SW 1271 (cell line): ENCODE measurements at places on chromosomes 12 and 14.

GRCh38 chr12:3275171-3276041 lies 198.2 kb downstream of the TSPAN9 start:
- DNase-seq: peak; percentile 58

GRCh38 chr14:99808515-99808914 lies 15.3 kb downstream of the EML1 start:
- no peak for DNase-seq

- no peak for DNase-seq
These were observed 262.1 kb downstream of the FBXL14 start for GRCh38 chr12:1332327-1332726.

- DNase-seq: peak; percentile 50
These were observed 21.3 kb downstream of the LRRIQ1 start for GRCh38 chr12:85057370-85057963.

DNA sequence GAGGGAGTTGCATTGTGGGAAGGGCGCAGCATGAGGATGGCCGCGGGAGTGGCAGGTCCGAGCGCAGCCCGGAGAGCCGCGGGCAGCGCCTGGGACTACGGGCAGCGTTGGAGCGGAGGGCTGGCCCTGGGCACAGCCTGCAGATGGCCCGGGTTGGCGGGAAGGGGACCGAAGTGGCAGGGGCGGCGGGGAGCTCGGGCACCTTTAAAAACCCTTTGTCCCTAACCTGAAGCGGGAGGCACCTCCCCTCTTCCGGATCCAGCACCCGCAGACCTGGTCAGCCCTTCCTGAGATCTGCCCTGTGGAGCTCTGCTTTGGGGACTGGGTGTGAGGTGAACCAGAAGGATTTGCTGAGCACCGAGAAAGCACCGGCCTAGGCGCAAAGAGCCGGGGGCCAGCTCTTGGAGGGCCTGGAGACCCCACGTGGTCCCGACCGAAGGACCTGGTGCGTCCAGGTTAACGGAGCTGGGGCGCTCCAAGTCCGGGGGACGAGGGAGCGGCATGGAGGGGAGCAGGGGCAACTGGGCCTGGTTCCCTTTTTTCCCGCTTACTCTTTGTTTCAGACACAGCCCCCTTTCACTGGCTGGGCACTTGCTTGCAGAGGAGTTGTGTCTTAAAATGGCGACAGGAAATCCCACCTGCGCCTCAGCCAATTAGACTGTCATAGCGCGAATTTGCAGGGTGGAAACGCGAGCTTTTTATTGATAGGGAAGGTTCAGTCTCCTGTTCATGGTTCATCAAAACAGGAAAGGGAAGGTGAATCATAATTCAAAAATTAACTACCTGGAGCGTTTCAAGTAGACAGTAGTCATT lies 792 bp upstream of the SLC38A1 start:
- DNase-seq: peak; percentile 74

- no peak for DNase-seq
These were observed 249.2 kb downstream of the BTG1 start for GRCh38 chr12:91896286-91897024.

- no peak for DNase-seq
These were observed 3.7 kb upstream of the RNASE9 start for GRCh38 chr14:20564501-20564997.

DNA sequence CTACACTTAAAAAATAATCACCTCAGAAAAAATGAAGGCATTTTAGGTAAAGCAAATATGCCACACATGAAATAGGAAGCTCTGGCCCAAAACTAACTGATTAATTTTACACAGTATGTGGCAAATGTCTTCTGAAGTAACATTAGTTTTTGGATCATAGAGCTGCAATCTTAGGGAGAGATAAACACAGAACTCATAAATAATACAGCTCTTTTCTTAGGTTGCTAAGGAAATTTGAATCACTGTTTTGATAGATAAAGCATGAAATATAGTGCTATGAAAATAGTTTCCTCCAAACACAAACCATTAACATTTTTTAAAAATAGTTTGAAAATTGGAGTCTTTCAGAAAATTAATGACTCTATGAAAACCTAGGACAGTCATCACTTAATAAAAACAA lies 15.0 kb downstream of the RASSF9 start:
- no peak for DNase-seq

DNA sequence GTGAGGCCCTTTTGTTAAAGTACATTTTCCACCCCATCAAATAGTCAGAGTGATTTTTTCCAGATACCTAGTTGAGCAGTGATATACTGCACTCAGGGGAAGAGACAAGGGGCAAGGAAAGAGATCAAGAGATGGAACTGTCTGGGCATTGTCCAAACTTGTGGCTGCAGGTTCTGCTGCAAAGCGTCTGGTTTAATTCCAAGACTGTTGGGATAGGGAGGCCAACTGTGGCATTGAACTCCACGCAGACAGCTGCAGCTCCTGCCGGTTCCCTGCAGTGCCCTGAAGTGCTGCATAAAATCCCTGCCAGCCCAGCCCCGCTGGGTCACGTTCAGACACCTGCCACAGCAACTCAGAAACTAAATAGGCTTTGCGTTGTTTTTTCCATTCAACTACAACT lies 30.5 kb downstream of the RPH3A start:
- no peak for DNase-seq

GRCh38 chr12:49264466-49264872 lies 413 bp upstream of the TUBA1C start:
- DNase-seq: no peak

GRCh38 chr12:131340616-131341210 lies 370.2 kb upstream of the SFSWAP start:
- no peak for DNase-seq

GRCh38 chr12:55965941-55966407 lies at the start of gene PMEL:
PMEL (minus strand) TSS chr12:55966042; CDS start chr12:55966011, 31 bp downstream.
- peak; percentile 21 for DNase-seq

GRCh38 chr14:55721353-55721752 lies 141.3 kb downstream of the KTN1 start:
- no peak for DNase-seq

DNA sequence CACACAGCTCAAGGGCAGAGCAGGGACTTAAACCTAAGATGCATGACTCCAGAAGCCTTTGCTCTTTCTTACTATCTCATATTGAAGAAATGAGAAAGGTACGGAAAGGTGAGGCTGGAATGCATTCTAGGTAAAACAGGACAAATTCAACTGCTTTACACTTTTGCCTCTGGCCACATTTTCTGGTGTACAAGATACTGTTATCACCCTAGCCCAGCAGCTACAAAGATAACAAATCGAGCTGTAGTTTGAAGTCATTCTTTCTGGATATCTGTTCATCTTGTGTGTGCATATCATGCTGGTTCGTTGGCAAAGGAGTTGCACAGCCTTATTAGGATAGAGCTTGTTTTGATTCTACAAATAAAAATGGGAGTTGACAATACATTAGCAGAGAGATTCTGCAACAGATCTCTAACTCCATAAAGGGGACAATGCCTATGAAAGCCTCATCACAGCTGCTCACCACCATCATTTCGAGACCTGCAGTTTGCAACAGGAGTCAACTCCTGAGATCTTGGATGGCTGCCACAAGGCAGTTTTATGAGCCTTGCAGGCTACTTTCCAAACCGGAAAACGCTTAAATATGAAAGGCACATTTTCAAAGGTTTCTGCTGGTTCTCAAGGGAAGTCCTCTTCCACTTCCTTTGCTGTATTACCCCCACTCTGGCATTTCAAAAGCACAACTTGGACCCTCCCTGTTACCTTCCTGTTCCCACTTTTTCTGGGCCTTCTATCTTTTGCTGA lies 64.9 kb downstream of the STXBP6 start:
- no peak for DNase-seq

DNA sequence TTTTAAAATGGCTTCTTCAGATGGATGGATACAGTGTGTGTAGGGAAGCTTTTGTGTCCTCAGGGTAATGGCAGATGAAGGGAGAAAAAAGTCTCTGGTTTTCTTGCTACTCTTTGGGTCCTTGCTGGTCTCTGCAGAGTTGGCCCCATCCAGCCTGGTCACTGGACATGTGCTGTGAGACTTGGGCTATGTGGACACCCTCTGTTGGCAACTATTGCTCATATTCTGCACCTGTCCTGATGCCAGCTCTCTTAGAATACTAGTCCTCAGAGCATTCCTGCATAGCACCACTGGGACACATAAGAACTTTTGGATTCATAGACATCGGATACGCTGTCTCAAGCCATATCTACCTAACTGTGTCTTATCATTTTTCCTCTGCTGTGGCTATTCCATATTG lies 20.0 kb downstream of the NAV3 start:
- DNase-seq: no peak

DNA sequence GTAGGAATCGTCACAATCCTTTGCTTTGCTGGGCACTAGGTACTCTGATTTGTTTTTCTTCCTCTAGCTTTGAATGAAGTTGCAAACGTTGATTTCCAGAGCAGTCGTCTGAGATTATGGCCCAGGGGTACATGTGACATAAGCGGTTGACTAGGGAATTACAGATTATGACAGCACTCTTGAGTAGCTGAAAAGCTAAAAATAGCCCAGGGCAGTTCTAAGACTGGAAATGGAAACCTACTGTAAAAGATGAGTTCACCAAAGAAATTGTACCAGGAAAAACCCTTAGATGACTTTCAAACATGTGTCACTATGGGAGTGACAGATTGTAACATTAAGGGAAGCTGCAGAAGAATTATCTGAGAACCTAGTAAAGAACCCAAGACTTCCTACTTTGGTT lies 108.5 kb downstream of the ANO6 start:
- DNase-seq: no peak

DNA sequence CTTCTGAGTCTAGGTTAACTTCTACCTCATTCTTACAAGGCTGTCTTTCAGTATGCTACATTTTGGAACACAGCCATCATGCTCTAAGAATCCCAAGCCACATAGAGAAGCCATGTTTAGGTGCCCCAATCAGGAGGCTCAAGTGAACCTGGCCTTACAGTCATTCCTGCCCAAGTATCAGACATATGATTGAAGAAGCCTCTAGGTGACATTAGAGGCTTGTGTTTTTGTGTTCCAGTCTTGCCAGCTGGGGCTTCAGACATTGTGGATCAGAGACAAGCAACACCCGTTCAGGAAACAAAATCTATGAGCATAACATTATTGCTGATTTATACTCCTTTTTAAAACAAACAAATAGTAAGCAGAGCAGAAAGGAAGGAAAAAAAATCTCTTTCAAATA lies 8.1 kb upstream of the SLC16A7 start:
- DNase-seq: no peak

DNA sequence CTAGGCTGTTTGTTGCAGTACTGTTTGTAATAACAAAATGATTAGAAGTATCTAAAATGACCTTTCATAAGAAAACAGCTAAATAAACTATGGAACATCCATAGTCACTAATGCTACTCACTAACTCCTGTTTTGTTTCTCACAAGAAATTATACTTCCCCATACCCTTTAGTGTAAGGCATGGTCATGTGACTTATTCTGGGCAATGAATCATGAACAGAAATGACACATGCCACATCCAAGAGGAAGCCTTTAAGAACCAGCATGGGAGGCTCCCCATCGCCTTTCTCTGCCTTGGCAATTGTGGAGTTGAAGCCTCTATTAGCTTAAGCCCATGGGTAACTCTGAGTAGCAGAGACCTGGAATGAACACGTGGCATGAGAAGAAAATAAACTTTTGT lies 49.3 kb downstream of the KSR2 start:
- DNase-seq: no peak

DNA sequence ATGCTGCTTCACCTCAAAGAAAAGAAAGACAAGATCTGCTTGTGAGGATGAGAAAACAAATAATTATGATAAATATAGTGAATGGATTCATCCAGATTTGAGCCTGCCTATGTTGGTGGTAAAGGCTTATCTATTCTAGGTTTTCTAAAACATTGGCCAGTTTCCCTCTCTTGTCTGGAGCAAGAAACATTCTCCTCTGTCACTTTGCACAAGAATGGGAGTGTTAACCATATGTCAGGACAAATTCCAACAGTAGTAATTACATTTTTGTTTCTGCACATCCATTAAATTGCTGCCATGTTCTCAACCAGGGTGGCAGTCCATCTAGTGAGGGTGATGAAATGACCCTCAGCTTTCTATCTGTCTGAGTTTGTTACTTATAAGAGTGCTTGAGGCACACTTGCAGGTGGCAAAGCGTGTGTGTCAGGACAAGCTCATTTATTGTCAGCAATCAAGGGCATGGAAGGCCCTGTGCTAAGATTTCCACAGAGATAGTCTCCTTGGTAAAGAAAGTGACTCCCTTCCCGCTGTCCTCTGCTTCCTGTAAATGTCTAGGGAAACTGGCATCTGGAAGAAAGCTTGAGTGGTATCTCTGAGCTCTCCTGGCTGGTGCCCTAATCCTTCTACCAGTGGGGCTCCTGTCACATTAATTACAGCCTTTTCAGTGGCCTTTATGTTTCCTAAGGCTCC lies 502.1 kb upstream of the FLRT2 start:
- DNase-seq: no peak

- no peak for DNase-seq
These were observed 37.0 kb downstream of the LIMA1 start for GRCh38 chr12:50246197-50246865.

DNA sequence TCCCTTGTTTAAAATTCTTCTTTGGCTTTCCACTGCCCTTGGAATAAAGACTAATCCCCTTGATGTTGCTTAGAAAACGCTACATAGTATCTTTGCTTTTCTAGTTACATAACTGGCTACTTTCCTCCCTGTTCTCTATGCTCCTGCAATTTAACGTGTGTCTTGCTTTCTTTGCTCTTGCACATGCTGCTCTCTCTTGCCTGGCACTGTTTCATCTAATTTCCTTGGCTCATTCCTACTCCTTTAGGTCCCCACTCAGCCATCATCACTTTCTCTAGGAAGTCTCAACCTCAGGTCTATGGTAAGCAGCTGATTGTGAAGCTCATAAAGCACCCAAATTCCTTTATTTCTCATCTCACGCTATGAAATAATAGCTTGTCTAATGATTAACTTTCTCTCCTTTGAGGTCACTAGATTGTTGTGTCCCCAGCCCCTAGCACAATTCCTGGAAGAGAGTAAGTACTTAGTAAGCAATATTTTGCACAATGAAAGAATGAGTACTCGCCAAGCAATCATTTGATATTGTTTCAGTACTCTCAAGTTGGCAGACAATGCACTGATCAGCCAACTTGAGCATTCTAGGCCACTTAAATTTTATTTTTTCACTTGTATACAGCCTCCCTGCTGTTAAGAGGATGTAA lies 3.3 kb downstream of the ALDH6A1 start:
- DNase-seq: no peak

GRCh38 chr12:116121453-116121871 lies 156.0 kb downstream of the MED13L start:
- DNase-seq: no peak

DNA sequence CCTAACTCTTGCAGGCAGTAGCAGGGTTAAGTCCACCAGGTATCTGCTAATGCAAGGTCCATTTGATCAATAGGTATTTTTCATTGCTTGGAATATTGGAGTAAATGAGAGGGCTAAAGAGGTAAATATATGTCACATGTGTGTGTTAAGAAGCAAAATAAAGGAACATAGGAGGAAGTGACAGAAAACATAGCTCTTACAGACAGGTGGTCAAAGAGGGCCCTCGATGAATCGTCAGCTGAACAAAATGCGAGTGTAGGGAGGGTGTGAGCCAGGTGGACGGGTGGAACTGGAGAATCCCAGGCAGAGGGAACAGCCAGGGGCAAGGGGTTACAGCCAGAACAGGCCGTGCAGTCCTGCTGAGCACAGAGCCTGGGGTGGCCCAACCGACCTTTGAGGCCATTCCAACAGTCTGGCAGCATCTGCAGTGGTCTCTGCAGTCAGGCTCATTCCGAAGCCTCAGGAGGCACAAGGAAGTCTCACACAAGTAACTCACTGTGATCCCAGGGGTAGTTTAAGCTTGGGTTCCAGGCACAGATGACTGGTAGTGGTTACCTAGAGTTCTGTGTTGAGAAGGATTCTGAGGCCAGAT lies 43.2 kb downstream of the CCDC88C start:
- DNase-seq: no peak
